DMS79 (cell line): ENCODE measurements at places on chromosomes 7 and 10.

DNA sequence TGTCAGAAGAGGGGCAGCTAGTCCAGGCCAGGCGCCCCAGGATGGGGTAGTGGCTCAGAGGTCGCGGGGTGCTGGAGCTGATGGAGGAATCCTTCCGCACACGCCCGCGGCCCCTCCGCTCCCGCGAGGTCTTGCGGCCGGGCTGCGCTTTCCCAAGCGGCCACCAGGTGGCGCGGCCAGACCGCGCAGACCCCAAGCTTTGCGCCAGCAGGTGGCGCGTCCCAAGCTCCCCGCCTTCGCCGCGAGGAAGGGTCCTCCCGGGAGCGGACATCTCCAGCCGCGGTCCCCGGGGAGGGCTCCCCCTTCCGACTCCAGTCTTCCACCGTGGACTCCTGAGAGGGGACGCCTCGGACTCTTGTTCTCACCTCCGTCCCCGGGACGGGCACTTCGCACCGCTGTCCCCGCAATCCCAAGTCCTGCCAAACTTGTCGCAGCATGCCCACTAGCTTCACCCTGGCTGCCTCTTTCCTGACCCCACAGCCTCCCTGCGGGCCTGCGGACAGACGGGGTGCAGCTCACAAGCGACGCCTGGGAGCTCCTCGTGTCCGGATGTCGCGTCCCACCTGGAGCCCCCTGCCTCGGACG, 19.4 kb downstream of the KCNK18 start:
- no peak for DNase-seq

- no peak for DNase-seq
Measured at GRCh38 chr10:102758240-102758932, 14.6 kb downstream of the WBP1L start.

DNA sequence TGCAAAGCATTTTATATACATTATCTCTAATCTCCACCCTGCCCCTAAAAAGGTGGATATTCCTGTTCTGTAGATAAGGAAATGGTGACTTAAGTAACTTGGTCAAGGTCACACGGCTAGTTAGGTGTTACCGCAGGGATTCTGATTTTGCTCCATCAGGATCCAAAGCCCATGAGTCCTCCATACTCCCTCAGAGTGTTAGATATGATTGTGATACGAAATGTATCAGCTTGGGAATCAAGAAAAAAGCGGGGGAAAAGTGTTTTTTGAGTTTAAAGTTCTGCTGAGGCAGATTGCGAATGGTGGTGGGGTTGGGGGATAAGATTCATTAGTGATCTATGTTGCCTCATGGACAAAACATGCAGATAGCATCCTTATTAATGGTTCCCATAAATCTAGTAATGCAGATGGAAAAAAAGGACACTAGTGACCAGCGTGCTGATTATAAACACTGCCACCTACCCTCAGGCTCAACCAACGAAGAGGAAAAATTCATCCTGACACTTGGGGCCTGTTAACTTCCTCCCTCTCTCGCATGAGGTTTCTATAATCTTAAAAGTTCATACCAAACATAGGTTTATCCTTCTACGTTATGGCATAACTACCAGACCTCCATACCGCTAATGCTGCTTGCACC, 2.3 kb downstream of the ICA1 start:
- DNase-seq, result no peak

DNA sequence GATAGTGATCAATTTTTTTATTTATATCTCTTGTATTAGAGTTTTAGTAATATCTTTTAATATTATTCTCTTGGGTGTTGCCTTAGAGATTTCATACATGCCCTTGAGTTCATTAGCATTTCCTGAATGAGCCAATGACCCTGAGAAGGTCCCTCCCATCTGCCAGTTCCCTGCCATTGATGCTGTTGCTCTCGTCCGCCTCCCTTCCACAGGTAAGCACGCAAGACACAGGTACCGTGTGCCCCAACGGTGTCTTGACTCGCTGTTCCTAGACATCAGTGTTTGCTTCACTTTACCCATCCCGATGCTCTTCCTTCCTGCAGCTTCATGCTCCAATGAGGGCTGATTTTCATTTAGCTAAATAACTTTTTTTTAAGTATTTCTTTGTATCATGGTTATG, 19.7 kb upstream of the PWWP2B start:
- no peak for DNase-seq

DNA sequence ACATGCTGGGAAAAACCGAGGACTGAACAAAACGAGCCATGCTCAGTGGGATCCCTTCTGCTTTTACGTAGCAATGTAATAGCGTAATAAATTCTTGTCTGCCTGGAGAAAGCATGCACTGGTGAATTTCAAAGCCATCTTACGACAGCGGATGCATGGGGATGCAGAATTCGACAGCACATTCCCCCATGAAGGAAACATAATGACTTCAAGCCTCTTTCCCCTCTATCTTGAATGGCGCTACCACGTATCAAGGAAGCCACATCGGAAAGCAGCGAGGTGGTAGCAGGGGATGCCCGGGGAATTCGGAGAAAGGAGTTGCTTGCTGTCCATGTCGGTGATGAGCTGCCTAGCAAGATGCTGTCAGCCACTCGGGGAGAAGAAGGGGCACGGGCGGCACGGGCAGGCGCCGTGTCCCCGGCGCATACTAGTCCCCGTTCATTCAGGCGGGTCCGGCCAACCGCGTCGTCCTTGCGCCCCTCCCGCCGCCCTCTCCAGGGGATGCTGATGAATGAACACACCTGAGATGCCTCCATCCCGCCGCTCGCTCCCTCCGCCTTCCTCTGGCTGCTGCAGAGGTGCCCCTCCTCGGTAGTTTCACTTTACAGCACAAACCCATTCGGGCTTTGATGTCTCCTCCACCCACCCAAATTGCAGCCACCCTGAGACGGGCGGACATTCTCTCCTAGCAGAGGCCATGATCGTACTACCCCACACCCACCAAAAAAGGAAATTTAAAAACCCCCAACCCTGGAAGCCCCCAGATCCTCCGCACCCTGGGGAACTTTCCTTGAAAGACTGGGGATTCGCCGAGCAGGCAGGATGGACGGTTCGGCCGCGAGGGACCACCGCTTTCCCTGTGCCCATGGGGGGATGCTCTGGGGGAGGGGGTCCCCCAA, 644 bp downstream of the SORBS1 start:
- DNase-seq, result no peak

DNA sequence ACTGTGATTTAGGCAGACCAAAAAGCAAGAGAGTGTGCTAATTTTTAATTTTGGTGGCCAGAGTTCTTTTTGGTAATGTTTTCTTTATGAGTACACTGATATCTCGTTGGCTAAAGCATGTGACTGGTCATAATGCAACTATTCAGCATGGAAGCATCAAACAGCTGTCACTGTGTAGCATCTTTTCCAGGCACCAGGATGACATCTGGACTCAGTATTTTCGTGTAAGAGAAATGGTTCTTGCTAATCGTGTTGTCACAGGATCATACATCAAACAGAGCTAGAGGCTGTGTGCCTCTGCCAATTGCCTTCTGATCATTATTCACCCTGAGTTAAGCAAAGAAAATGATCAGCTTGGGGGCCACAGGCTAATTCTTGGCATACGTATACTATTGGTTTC, 118.9 kb downstream of the SND1 start:
- DNase-seq, result no peak

GRCh38 chr7:4111166-4111565, 570.9 kb upstream of the FOXK1 start:
- DNase-seq, result no peak

- DNase-seq, result no peak
Measured at GRCh38 chr7:130926001-130926691, 192.1 kb upstream of the KLF14 start.

DNA sequence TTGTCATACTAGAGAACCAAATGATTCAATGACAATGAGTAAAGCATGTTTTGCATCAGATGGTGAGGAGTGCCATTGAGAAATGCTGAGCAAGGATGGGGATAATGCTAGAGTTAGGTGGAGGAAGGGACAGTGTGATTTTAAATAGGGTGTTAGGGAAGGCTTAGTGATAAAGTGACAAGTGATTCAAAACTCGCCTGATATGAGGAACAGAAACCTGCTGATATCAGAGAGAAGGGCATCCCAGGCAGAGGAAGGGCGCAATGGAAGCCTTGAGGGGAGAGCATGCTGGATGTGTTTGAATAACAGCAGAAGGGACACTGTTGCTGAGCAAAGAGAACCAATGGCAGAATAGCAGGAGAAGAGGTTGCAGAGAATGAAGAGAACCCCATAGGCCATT, 196.2 kb downstream of the NRG3 start:
- no peak for DNase-seq

GRCh38 chr10:47261121-47261520, 38.9 kb upstream of the GDF10 start:
- no peak for DNase-seq

DNA sequence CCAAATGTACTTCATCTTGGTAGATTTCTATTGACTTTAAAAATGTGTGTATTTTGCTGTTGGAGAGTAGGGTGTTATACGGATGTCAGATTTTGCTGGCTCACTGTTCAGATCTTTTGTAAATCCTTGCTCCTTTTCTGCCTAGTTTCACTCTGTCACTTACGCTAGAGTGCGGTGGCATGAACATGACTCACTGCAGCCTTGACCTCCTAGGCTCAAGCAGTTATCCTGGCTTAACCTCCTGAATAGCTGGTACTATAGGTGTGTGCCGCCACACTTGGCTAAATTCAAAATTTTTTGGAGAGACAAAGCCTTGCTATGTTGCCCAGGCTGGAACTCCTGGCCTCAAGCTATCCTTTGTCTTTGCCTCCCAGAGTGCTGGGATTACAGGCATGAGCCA, 29.4 kb downstream of the BMS1 start:
- DNase-seq, result no peak

DNA sequence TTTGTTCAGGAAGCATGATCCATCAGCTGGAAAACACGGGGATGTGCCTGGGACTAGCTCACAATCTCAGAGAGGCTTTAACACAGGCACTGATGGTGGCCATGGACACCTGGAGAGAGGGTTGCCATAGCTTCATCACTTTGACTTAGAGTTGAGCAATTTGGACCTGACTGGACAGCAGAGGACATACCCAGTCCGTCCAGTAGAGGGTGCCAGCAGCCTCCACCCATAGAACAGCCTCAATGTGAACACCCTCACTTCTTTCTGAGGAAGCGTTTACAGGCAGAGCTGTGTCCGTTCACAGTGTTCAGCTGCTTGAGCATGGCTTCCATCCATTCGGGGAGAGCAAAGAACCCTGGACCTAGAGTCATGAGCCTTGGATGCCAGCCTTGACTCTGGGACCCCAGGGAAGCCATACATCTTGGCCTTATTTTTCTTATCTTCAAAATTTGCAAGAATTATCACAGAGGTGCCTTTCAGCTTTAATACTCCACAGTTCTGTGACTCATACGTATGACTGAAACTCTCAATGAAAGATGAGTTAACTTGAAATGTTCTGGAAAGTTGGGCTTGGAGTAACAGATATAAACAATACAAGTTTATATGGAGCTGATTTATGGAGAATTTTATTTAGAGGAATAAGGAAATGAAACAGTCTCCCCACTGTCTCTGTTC, 302.9 kb upstream of the PODXL start:
- no peak for DNase-seq

DNA sequence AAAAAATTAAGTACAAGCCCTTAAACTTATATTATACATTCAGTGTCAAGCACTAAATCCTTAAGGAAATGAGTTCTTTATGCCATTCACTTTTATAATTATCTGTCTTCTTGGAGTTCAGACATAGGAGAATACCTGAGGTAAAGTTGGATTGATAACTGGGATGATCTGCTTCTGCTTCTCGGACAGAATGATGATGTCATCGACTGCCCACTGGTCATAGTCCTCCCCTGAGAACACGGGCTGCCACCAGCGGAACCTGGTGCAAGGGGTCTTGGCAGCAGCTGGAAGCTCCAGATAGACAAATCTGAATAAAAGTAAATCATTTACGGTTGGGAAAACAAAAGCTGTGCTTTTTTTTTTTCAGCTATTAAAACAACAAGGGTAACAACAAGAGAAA, 148.2 kb upstream of the SLC26A5 start:
- DNase-seq, result no peak

GRCh38 chr10:79473496-79474095, 28.2 kb upstream of the ZCCHC24 start:
- DNase-seq, result no peak

DNA sequence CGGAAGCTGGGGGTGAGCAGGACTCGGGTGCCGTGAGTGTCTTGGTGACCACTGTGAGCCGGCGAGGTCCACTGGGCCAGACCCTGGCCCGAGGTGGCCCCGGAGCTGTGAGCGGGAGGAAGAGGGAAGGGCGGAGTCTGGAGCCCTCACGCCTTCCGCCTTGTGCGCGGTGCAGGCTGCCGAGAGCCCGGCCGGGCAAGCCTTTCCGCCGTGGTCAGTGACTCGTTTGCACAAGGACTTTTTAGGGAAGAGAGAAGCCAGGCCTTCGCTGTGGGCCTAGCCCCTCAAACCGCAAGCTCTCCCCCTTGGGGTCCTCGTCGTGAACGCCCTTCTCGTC, 40.9 kb upstream of the ZNF32 start:
- no peak for DNase-seq

- no peak for DNase-seq
Measured at GRCh38 chr10:11387551-11388222, 223.8 kb downstream of the USP6NL start.

DNA sequence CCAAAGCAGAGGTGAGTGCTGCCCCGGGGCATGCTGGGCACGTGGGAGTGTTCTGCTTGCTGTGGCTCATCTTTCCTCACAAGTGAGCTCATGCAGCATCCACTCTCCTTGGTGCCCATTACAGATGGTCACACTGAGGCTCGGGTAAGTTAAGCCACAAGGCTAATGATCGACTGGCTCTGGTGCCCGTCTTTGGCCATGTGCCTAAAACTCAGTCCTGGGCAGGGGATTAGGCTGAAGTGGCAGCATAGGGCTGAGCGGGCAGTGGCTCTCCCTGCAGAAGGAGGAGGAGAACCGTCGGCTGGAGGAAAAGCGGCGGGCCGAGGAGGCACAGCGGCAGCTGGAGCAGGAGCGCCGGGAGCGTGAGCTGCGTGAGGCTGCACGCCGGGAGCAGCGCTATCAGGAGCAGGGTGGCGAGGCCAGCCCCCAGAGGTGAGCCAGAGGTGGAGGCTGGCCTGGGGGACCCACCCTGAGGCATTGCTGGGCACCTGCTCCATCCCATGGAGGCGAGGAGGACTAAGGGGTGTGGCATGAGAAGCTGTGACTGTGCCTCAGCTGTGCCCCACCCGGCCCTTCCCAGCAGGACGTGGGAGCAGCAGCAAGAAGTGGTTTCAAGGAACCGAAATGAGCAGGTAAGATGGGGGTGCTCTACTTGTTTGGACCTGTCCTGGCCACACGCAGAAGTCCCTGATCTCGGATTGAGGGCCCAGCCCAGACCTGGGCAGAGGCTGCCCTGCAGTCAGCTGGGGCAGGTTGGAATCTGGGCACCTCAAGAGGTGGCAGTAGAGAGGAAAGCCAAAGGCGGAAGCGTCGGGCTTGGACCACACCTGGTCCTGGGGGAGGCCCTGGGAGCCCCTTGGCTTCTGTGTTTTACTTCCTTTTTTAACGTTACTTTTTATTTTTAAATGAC, 7.3 kb downstream of the PGAM2 start:
- no peak for DNase-seq

DNA sequence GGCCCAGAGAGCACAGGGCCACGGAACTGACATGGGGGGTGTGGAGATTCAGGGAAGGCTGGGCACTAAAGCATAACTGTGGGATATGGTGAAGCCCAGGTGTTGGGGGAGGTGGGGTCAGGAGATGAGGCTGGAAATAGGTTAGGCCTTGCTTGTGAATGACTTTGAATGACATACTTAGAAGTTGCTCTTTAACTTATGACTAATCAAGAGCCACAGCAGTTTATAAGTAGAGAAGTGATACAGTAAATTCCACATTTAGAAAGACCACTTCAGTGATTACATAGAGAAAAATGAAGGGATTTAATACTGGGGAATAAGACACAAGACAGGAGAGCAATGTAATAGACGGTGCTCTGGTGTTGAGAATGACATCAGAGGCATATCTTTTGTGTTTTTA, 120.8 kb upstream of the SEC61G start:
- no peak for DNase-seq

- no peak for DNase-seq
Measured at GRCh38 chr7:69403169-69403568, 195.1 kb upstream of the AUTS2 start.
